ENCODE measurements at places on chromosomes 3 and 15. TPM values are rescaled to one million over a fixed set of nuclear protein-coding genes. Genes with fewer than 3 reads are reported as not detected.
A peak's percentile ranks its signal among the peaks of the same experiment; 100 is the strongest.

CHRNA5 gene
- total RNA-seq = 25.0 TPM

- DNase-seq = peak; percentile 96
Observed at GRCh38 chr15:74790080-74790916, 8.4 kb downstream of the CSK start.

GRCh38 chr3:171980578-171981270 is 58.7 kb upstream of the FNDC3B start:
- no peak for DNase-seq

SLC49A4 gene
- 18.3 TPM for total RNA-seq

NOX5 gene
- not detected for total RNA-seq

DNA sequence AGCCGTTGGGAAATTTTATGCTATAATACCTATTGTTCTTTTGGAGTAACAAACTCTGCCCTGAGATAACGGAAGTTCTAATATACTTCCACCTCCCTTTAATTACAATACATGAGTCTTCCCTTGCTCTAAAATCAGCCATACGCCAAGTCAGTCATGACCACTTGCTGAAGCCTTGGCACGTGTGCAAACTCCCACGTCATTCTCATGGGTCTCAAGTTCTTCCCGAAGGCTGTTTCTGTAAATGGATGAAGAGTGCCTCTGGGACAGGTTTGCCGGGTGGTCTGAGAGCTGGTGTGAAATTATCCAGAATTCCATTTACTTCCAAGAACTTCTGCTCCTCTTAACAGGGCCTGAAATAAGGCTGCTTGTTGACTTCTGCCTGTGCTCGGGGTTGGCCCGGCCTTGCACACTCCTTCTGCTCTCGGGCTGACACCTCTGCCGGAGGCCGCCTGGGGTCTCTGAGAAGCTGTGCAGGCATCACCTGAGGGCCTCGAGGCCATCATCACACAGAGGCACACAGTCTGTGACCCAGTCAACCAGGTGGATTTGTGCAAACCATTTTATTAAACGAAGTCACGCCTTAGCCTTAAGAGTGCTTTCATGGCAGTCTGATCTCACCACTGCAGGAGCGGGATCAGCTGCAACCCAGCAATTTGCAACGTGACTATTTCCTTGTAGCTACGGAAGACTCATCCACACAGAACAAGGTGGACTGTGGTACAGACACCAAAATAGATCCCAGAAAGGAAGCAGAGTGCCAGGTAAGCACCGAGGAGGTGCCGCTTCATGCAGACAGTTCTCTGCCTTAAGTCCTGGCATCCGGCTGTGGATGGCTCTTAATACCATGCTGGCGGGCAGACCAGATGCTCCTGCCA is 120.1 kb downstream of the ADAMTS17 start:
- DNase-seq = no peak

USP3 gene
- 35.7 TPM for total RNA-seq

LRRN1 gene
- total RNA-seq = not detected

TEX55 gene
- not detected for total RNA-seq

- DNase-seq = no peak
Observed at GRCh38 chr3:194474675-194475074, 12.1 kb downstream of the ATP13A3 start.

DNA sequence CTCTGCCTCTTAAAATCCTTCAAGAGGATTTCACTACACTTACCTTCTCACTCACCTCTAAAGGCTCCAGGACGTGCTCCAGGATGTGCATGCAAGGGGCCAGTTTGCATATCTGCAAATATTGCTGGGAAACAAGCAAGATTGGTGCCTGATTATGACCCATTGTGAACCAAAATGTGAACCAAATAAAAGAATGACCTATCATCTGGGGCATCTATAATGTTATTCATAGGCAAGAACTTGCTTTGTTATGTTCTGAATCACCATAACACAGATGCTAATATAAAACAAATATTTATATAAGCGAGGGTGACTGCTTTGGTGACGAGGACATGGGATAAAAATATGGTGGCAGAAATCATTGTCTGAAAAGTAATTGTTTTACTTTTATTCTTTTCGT is 5.5 kb downstream of the IL12A start:
- no peak for DNase-seq

DNA sequence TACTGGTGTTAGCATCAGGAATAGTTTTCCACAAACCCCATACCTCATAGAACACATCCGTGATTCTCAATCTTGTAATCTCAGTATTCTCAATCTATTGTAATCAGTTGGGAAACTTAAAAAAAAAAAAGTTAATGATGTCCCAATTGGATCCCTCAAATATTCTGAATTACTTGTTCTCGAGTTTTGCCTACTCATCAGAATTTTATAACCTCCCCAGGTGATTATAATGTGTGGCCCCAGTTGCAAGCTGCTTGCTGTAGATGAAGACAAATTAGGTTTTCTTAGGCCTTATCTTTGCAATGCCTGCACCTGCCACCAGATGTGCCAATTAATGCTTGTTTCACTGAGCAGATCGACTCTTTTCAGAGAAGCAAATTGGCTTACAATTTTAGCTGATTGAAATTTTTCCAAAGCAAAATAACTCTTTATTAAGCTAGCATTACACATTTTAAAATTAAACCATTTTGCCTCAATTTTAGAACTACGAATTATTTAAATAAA is 19.0 kb upstream of the DIPK2A start:
- no peak for DNase-seq

DNA sequence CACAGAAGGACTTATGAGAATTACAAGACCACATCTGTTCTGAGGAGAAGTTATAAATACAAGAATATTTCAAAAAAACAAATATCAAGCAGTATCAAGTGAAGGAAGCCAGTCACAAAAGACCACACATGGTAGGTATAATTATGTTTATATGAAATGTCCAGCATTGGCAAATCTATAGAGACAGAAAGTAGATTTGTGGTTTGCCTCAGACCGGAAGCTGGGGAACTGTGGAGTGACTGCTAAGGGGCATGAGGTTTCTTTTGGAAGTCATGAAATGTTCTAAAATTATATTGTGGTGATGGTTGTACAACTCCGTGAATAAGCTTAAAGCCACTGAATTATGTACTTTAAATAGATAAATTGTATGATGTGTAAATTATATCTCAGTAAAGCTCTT is 136.9 kb downstream of the FRMD5 start:
- no peak for DNase-seq

- no peak for DNase-seq
Observed at GRCh38 chr15:88900982-88901418, 5.7 kb upstream of the HAPLN3 start.

DNA sequence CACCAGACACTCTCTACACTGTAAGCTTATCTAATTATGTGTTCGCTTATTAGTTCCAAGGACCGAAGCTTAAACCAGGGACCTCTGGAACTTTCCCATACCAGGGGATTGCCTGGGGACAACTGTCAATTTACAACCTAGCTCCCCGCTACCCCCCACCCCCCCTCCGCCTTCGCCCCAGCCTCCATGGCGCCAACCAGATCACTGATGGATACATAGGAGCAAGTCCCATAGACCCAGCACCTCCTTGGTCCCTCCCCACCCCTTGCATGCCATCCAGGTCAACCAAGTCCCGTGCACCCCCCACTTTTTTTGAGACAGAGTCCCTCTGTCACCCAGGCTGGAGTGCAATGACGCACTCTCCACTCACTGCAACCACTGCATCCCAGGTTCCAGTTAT is 930 bp upstream of the PDCD7 start:
- DNase-seq = no peak

DNA sequence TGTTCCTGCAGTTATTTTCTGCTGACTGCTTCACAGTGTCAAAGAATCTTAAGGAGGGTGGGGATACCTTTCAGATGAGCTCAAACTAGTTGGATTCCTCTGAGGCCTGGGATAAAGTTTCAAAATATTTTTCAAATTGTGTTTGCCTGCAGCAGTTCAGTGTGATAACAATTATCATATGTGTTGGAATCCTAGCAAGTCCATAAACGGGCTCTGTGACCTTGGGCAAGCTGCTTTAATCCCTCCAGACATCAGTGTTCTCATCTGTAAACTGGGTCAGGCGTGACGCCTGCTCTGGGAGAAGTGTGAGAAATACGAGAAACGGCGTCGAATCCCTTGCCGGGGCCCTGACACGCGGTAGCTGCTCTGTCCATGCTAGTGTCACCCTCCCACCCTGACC is 153.5 kb downstream of the UACA start:
- no peak for DNase-seq

DNA sequence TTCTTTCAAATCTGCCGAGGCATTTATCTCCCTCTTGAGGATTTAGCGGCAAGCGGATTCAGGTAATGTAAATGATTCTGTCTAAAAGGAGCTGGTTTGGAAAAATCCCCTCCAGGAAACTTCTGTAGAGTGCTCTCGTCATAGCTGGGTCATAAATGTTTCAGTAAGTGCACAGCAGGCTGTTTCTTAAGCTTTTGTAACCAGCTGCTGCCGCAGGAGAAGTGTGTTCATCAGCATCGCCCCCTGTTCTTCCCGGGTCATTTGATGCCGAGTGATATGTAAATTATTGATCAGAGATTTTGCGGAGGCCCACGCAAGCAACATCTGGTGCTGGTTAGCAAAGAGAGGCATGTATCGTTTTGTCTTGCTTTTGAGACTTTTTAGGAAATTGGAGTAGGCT is 53.1 kb downstream of the DNASE1L3 start:
- no peak for DNase-seq

DNA sequence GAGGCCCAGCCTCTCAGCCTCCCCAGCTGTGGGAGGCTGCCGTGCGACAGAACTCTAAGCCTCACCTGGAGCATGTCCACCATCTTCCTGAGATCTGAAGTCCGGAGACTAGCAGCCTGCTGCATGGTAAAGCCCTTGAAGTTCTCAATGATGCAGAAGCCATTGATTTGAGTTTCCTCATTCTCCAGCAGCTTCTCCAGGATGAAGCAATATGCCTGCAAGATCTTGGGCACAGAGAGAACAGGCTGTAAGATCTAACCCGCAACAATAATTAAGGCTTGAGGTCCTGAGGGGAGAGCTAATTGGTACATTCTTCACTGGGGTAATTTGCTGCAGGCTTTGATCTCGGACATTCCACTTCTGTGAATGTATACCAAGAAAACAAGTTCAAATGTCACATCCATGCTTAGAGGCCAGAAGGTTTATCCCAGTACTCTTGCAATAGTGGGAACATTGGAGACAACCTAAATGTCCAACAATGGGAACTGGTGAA is 9.7 kb downstream of the RLBP1 start:
- DNase-seq = no peak

TPRG1 gene
- total RNA-seq = 0.54 TPM

- peak; percentile 24 for DNase-seq
Observed at GRCh38 chr3:134797057-134797740, 2.1 kb downstream of the EPHB1 start.

IGF2BP2 gene
- total RNA-seq = 44.6 TPM
